Activated CD4-positive, alpha-beta T cell treated with anti-CD3 and anti-CD28 coated beads for 36 hours (primary cell): ENCODE measurements at places on chromosomes 2 and 18. TPM values are rescaled to one million over a fixed set of nuclear protein-coding genes. Genes with fewer than 3 reads are reported as not detected.
A peak's percentile ranks its signal among the peaks of the same experiment; 100 is the strongest.

DNA sequence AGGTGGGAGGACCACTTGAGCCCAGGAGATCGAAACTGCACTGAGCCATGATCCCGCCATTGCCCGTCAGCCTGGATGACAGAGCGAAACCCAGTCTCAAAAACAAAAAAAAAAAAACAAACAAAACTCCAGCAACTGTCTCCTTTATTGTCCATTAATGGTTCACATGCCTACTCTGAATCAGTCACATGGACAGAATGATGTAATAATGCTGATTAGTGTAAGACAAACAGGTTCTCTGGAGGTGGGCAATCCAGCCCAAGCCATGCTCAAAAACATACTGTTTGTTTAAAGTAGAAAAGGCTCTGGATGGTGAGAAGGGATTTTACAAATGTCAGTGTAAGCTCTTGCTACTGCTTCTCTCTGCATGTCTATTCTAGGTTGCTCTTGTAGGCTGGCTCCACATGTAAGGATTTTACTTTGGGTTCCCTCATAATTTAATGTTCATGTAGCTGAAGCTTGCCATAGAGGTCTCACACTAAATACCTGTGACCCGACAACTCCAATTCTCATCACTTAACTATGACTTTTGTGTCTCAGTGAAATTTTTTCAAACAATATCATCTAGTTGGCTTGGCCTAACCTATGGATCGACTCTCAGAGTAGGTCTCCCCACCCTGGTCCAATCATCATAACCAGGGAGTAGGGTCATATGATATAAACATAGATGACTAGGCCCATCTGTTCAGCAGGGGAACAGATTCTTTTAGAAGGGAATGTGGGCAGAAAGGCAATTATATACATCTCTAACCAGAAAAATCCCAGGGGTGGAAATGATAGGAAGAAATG lies 83.9 kb upstream of the SLC39A10 start:
- DNase-seq: no peak

DNA sequence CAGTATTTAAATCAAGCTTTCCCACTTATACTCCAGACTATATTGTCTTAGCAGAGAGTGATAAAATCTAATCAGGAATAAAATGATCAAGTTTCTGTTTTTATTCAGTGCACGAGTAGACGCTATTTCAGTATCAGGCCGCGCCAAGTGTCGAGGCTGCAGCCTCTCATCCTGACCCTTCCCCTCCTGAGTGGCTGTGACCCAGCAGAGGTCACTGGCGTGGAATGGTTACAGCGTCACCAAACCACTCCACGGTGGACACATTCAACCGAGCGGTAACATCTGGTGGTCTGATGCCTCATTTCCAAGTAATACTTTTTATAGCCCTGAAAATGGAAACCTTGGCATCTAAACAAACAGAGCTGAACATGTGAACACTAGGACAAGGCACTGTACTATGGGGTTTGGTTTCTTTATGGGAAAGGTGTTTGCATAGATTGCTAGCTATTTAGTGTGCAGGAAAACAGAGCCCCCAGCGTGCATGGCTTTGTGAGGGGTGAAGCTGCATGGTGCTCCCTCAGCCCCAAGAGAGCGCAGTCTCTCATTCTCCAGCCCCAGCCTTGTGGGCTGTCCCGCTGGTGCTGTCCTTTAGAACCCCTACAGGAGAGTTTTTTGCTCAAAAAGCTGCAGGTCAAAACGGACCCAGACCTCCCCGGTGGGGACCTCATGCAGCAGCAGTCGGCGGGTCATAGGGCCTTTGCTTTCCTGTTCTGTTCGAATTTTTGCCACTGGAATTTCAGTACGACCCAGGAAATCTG lies 28.4 kb downstream of the FAM228A start:
- no peak for DNase-seq

- DNase-seq: no peak
Measured at GRCh38 chr2:188045016-188045415, 246.7 kb upstream of the GULP1 start.

- peak; percentile 6 for DNase-seq
Measured at GRCh38 chr2:212539072-212539880, 674 bp upstream of the ERBB4 start.

DNA sequence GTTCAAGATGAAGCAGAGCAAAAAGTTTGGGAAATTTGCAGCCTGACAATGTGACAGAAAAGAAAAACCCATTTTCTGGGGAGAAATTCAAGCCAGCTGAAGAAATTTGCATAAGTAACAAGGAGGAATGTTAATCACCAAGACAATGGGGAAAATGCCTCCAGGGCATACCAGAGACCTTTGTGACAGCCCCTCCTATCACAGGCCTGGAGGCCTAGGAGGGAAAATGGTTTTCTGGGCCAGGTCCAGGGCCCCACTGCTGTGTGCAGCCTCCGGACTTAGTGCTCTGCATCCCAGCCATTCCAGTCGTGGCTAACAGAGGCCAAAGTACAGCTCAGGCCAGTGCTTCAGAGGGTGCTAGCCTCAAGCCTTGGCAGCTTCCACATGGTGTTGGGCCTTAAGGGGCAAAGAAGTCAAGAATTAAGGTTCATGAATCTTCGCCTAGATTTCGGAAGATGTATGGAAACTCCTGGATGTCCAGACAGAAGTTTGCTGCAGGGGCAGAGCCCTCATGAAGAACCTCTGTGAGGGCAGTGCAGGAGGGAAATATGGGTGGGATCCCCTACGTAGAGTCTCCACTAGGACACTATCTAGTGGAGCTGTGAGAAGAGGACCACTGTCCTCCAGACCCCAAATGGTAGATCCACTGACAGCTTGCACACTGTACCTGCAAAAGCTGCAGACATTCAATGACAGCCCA lies 314.1 kb upstream of the TRIB2 start:
- no peak for DNase-seq

GRCh38 chr2:174282441-174282840 lies 34.1 kb upstream of the OLA1 start:
- no peak for DNase-seq

DNA sequence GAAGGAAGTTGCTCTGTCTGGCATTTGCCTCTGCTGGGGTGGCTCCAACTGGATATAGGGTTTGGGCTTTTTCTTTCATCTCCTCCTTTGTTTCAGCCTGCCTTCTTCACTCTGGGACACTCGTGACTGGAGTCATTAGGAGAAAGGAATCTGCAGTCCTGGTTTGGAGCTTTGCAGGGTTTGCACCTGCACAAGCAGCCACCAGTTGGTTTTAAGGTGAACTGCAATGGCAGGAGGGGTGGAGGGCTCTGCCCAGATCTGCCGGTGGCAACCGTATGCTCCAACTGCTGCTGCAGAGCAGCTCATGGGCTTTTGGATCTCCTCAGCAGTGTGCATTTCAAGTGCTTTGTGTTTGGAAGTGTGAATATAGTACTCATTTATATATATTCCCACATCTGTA lies 131.3 kb upstream of the MGAT5 start:
- peak; percentile 30 for DNase-seq

- DNase-seq: no peak
Measured at GRCh38 chr18:64645753-64646152, 496.9 kb upstream of the LINC00305 start.

DNA sequence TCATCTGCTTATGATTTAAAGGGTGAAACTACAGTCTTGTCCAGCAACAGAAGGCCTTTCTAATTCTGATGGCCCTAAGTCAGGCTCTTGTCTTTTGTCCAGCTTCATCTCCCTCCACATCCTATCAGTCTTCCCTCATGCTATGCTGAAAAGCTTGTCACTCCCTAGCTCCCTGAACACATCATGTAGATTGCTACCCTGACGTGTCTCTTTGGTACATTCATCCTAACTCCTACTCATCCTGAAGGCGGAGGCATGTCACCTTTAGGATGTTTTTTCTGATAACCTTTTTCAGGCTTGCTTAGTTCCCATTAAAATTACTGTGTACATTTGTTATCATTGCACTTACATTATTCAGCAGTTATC lies 78.4 kb upstream of the ARL5A start:
- no peak for DNase-seq

DNA sequence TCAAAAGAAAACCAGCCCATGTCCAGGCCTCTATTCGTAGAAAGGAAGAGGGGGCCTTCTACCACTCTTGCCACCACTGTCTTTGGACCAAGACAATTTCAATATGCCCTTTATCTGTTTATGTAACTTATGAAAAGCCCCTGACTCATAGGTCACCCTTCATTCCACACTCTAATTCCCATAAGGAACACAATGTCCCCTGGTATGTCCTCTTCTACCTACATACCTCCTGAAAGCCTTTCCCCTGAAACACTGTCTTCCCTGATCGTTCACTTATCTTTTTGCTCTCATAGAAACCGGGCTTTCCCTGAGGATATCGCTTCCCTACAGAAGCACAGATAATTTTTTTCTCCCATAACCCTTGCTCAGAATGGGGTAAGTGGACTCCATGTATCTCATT lies 13.3 kb downstream of the EIF2AK3 start:
- DNase-seq: no peak

DNA sequence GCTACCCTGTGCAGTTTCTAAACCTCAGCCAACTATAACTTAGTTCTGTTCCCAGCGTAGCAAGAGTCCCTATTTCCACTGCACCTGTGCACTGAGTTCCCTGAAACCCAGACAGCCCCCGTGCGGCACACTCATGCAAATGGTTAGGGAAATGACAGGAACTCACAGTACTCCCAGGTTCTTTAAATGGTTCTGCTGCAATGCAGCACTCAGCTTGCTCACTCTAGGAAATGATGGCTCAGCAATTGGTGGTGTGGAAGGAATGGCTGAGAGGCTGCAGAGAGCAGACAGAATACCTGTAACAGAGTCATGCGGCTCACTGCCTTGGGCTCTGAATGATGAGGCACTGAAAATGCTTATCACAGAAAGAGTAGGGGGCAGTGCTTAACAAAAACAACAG lies 143.0 kb downstream of the RAD51AP2 start:
- DNase-seq: no peak

DNA sequence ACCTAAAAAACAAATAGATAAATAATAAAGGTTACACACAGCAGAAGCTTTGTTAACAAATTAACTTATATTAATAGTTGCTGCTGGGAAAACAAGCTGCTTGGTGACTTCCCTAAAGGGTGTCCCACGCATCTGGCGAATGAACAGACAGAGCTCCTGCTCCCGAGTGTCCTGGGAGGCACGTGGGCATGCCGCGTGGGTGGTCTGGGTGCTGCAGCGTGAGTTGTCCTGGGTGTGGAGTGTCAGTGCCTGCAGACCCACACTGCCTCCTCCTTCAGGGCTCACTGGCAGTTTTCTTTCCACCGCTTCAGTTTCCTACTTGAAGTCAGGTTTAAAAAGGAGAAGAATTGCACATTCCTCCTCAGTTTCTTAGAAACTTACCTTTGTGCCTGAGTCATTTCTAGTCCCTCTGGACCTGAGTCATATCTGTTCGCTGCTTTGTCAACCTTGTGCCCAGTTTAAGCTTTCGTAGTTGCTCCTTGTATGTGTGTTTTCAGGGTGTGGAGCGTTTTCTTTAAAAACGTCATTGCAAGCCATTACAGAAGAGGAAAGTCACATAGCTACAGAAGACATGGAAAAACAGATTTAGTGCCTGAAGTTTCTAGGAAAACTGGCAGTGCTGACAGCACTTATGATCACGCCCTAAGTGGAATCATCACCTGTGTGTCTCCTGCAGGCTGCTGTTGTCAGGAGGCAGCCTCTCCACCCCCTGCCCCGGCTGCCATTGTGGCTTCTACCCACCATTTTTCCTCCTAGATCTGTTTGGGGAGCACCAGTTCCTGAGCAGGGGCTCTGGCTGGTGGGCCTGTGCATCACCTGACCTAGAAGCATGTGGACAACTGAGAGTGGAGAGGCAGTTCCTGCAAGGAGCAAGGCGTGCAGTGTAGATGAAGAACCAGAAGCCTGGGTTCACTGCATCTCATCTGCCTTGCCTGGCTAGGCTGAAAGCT lies 24.5 kb downstream of the IMPA2 start:
- DNase-seq: no peak

DNA sequence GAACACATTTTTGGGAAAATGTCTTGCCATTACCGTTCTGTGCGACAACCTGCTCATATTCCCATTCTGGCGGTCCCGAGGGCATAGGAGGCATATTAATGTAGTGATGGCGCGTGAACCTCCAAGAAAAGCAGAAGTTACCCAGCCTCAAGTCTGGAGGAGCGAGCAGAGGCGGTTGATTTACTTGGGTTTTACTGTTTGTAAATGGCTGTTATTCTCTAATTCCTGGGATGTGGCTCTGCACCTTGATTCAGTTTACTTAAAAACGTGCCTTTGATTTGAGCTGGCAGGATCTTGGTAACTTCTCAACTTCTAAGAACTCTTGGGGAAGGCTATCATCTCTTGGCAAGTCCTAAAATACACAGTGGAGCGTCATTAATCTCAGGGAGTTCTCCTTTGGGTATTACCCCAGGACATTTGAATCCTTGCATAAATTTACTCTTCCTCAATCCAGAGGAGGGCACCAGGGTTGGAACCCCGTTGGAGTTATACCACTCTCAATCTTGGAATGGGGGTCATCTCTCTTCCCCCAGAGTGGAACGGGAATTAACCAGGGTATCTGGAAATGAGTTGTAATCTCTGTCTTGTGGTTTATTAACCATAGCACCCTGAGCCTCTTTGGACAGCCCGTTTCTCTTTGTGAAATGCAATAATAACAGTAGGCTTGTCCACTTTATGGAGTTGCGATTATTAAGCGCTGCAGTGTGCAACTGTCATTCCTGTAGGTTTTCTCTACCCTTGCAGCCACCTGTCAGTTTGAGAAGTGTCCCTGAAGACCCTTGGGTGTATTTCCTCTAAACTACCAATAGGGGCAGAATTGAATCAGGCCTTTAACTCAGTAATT lies 2.1 kb downstream of the HK2 start:
- DNase-seq: no peak

DNA sequence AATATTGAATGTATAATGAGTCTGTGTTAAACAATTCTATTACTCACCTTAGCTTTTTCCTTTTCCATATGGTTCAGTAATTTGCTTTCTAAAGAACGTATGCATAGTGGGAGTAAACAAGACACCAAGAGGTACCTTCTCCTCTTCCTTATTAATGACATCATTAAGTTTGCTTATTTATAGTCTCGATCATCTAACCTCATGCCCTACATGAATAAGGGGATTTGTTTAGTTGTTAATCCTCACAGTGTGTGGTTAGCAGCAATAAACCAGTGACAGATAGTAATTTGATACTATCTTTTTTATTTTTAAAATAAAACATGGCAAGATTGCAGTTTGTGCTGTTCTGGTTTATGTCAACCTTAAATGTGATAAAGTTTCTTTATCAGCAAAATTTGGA lies 69.7 kb downstream of the COBLL1 start:
- DNase-seq: no peak

DNA sequence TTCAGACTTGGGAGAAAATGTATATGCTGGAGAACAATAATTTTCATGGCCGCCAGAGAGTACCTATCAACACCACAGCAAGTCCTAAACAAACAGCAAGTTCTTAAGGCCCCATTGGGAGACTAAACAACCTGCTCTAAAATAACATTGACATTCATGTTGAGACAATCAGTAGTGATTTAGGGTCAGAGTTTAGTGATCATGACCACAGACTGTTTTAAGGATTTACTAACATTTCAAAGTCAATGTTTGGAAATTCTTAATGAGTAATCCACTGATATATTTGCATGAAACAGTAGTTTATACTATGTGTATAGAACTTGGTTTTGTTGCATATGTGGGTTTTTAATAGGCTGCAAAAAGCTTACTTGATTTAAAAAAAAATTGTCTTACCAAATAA lies 34.7 kb downstream of the RASGRP3 start:
- DNase-seq: no peak

PJVK gene
- total RNA-seq: 2.4 TPM

CRYGC gene
- total RNA-seq: not detected

SERPINB7 gene
- not detected for total RNA-seq

CYP27C1 gene
- total RNA-seq: not detected

SMIM21 gene
- not detected for total RNA-seq

IKZF2 gene
- total RNA-seq: 8.3 TPM

HMSD gene
- total RNA-seq: 18.8 TPM
